ENCODE measurements at places on chromosomes 16 and 17. TPM values are rescaled to one million over a fixed set of nuclear protein-coding genes. Genes with fewer than 3 reads are reported as not detected.

HCRT gene
- 1.4 TPM for total RNA-seq

CDC6 gene
- 6.3 TPM for total RNA-seq

RHBDL3 gene
- 35.6 TPM for total RNA-seq

TBC1D3G gene
- total RNA-seq = 2.2 TPM

KRTAP4-3 gene
- total RNA-seq = not detected

NUBP1 gene
- 24.8 TPM for total RNA-seq

FOXL1 gene
- 2.5 TPM for total RNA-seq

HP gene
- total RNA-seq = 0.55 TPM

TP53TG3B gene
- total RNA-seq = not detected

All from camera-type eye (tissue), 1 donor.